ENCODE measurements at places on chromosomes 2 and 18. TPM values are rescaled to one million over a fixed set of nuclear protein-coding genes. Genes with fewer than 3 reads are reported as not detected.

FAM237A gene
- not detected for polyA plus RNA-seq

PIKFYVE gene
- 28.4 TPM for polyA plus RNA-seq

GKN2 gene
- 1.8 TPM for polyA plus RNA-seq

TDRD15 gene
- polyA plus RNA-seq = not detected

MALL gene
- 20.9 TPM for polyA plus RNA-seq

Measured in right lung (tissue), 10 donors.